ENCODE measurements at places on chromosomes 6 and 20.

DNA sequence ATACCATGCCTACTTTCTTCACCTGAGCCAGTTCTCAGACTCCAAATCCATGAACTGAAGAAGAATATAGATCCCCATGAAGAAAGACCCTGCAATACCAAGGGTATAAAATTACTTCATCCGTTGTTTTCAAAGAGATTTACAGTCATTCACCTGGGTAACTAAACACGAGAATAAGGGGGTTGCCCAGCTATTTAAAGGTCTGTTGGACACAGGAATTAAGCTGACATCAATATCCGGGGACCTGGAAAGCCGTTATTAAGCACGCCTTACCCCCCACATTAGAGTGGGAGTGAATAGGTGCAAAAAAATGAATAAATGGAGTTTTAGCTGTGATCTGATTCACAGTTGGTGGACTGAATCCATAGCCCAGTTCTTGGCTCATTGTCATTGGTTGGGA, 28.9 kb downstream of the CLVS2 start:
- H3K27ac ChIP-seq, result no peak overlapping the region
- no peak for DNase-seq
- H3K27me3 ChIP-seq, result no peaks in the 10 kb centered on the region
- no peaks in the 10 kb centered on the region for H3K36me3 ChIP-seq

DNA sequence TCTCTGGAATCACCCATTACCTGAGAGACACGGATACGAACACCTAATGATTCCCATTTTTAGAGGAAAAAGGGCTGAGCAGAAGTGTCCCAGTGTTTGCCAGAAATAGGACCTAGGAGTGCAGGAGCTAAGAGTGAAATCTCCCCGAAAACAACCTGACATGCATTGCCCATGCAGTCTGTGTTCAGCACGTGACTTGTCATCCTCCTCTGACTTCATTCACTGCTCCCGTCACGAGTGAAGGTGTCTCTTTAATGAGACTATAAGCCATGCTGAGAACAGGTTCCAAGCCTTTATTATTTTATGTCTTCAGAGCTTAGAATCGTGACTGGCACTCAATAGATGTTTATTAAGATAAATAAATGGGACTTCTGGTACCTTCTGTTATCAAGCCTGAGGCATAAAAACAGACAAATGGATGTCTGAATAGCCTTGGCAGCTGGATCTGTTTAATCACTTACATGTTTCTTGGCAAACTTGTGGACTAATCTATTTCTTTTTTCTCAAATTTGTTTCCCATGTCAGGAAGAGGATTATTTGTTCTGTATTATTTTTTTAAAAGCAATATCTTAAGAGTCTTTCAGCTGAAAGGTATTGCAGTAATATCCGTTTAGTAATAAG, 3.7 kb upstream of the MLIP start:
- H3K27ac ChIP-seq, result no peak overlapping the region
- H3K27me3 ChIP-seq, result no peaks in the 10 kb centered on the region
- no peak overlapping the region for H3K4me3 ChIP-seq
- no peak for DNase-seq
- no peaks in the 10 kb centered on the region for H3K4me1 ChIP-seq

GRCh38 chr6:167811040-167811439, 15.7 kb upstream of the AFDN start:
- DNase-seq, result no peak
- H3K4me3 ChIP-seq, result no peak overlapping the region
- no peaks in the 10 kb centered on the region for H3K4me1 ChIP-seq

DNA sequence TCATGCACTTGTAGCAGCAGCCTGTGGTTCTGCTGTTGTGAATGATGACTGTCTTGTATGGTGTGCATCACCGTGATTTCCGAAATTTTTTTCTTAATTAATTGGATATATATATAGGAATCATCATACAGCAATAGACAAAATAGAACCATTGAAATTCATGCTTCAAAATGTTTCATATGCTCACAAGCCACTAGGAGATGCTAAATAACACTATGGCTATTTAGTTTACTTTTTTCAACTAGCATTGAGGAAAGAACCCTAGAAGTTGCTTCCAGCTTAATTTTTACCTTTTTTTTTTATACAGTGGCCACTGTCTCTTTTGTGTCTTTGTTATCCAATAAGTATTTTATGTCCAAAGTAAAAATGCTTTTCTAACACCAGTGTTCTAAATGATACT, 485.4 kb downstream of the CDKAL1 start:
- no peak for DNase-seq
- no peak overlapping the region for H3K27ac ChIP-seq

- H3K4me3 ChIP-seq, result no peak overlapping the region
- no peaks in the 10 kb centered on the region for H3K36me3 ChIP-seq
- H3K27ac ChIP-seq, result no peak overlapping the region
- H3K27me3 ChIP-seq, result peaks cover 7% of the 10 kb centered on the region
- H3K4me1 ChIP-seq, result peaks cover 3% of the 10 kb centered on the region
Observed at GRCh38 chr20:63382551-63383300, 21.6 kb upstream of the CHRNA4 start.
